ENCODE measurements at places on chromosomes 6 and 20. TPM values are rescaled to one million over a fixed set of nuclear protein-coding genes. Genes with fewer than 3 reads are reported as not detected.

DNA sequence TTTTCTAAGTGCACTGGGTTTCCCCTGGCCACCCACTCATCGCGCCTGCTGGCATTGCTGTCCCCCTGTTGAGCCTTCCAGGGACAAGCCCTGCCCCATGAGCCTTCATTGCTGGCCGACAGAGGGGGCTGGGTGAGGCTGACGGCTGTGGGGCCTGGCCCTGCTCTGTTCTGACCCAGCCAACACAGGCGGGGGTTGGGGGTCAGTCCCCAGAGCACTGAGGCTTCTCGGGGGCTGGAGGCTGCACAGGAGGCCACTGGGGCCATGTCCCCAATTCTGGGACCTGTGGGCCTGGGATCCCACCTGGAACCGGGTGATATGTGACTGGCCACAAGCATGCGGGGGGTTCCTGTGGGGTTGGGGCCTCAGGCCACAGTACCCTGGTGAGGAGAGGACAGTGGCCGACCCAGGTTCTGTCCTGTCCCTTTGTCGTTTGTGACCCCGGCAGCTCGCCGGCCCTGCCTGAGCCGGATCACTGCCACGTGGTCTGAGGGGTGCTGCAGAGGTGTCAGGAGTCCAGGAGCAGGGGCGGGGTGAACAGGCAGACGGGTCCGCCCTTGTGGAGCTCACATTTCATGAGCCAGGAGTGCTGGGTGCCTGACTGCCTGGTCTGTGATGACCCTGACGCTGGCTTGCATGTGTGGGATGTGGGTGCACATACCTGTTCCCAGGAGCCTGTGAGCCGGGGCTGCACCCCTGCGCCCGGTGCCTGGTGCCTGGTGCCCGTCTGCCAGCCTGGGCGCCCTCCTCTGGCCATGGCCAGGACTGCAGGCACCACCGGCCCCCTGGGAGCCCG is 2.1 kb upstream of the COL20A1 start:
- peak; percentile 77 for DNase-seq

- peak; percentile 82 for DNase-seq
Measured at GRCh38 chr6:152271776-152272464, 365.2 kb downstream of the SYNE1 start.

- no peak for DNase-seq
Measured at GRCh38 chr6:40492187-40492586, 95.0 kb downstream of the LRFN2 start.

DNA sequence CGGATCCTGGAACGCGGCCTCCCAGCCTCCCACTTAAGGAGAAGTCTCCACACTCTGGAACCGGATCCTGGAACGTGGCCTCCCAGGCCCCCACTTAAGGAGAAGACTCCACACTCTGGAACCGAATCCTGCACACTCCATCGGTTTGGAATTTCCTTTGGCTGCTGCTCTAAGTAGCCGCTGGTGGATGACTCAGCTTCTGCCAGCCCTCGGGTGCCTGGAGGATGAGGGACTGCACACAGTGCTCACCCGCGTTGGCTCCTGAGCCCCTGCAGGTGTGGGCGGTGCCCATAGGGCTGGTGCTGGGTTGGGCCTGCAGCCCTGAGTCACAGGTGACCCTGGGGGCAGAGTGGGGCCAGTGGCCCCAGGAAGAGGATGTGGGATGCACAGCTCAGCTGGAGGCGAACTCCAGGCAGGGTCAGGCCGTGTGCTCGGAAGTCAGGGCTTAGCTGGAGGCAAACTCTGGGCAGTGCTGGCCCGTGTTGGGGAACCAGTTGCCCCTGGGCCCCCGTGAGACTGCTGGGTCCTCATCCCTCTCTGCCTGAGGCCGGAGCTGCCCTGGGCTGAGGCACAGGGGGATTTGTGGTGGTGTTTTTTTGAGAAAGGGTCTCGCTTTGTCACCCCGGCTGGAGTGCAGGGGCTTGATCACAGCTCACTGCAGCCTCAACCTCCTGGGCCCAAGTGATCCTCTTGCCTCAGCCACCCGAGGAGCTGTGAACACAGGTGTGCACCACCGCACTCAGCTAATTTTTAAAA is 13.9 kb upstream of the TNFRSF6B start:
- DNase-seq, result peak; percentile 90

DNA sequence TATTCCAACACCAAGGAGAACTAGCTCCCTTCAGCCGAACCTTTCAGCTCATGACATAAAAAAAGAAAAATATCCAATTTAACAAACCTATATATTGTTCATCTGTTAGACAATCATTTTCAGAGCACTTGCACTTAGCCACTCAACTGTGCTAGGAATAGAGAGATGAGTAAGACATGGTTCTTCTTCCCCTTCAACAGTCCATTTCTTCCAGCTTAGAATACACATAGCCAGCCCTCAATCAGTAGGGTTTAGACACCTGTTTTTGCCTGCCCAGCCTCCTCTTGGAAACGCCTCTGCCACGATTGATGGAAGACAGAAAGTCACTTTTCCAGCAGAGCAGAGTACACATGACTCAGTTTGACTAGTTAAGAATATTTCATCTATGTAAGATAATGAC is 21.8 kb downstream of the ADNP start:
- DNase-seq, result no peak

DNA sequence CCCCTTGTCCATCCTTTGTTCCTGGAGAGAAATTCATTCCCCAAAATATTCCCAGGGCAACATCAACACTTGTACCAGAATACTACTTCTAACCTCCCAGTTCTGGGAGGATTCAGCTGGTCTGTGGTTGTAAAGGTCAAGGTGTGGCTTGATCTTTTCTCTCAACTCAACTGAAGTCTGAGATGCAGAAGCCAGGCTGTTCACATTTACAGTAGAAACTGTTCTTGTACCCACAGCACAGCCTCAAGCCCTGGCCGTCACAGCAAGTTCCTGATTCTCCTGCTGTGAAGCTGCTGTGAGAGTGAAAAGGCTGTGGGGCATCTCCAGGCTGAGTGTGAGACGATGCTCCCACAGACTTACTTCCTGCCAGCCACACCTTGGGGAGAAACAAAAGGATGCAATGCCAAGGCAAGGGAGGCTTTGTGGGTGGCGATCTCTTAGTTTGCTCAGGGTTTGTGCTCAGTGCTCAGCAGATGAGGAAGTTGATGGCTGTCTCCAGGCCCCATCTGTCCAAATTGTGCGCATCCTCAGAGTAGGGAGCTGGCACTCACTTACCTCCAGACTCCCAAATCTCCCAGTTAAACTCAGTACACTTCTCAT is 143.9 kb upstream of the FOXA2 start:
- no peak for DNase-seq

DNA sequence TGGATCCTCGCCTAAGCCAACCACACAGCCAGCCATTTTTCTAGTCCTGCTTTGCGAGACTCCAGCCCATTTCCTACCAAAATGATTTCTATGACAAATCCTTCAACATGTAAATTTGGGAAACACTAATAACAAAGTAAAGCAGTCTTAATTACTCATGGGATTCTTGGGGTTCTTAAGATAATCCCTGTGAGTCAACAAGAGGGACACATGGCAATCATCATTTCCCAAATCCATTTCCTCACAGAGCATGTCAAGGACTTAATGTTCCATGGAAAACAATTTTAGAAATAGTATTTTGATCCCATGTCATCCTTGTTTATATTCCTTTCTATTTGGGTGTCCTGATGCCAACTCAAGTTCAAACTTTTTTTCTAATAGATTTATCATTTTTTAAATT is 322.7 kb upstream of the NOX3 start:
- no peak for DNase-seq

- peak; percentile 34 for DNase-seq
Measured at GRCh38 chr20:23889775-23890187, 10.2 kb upstream of the CST5 start.

GRCh38 chr6:38955861-38956260 is 92.7 kb upstream of the GLP1R start:
- DNase-seq, result no peak

The GRM1 gene
- total RNA-seq, result 0.09 TPM

The BACH2 gene
- total RNA-seq, result 1.5 TPM

The KCNQ5 gene
- total RNA-seq, result not detected

The MUC21 gene
- not detected for total RNA-seq

The SDC4 gene
- total RNA-seq, result 60.0 TPM

Data from right cardiac atrium (tissue), 5 donors.